ENCODE measurements at places on chromosomes 16 and 17.

GRCh38 chr16:35731341-35732040 lies 2272.1 kb downstream of the TP53TG3F start:
- DNase-seq: peak; percentile 17

DNA sequence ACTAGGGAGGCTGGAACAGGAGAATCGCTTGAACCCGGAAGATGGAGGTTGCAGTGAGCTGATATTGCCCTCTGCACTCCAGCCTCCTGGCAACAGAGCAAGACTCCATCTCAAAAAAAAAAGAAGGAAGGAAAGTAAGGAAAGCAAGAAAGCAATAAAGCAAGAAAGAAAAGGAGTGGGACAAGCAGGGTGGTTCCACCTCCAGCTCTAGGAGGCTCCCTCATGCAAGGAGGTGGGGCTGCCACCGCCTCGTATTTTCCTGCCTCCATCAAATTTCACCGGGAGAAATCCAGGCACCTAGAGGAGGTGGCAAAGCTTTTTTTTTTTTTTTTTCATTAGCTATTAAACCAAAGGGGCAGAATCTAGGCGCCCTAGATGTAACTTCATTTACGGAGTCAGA lies 1.0 kb downstream of the CYB561 start:
- no peak for DNase-seq

DNA sequence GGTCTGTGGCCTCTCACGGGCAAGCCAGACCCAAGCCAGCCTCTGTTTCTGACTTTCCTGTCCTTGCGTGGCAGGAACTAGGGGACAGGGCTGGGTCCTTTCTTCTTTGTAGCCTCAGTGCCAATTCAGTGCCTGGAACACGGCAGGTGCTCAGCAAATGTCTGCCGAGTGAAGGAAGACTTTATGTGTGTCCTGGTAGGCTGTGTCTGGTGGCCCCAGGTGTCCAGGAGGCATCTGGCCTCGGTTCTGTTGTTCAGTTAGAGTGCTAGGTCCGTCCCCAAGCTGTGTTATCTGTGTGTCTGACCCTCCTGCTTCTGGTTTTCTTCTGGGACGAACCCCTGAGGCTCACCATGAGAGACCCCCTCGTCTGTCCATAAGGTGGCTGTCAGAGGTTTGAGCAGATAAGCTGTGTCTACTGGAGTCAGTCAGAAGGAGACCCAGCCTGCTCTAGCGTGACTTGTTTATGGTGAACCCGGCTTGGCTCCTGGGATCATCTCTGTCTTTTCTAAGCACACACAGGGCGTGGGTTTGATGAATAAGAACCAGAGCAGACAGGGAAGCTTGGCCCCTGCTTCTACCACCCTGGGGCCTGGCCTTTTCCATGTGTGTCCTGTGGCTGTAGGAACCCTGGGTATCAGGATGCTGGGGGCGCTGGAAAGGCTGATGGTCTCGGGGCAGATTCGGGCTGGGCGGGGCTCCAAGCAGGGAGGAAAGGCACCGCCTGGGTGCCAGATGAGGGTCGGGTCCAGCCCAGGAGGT lies 39.3 kb downstream of the ENGASE start:
- DNase-seq: no peak

- no peak for DNase-seq
Observed at GRCh38 chr17:14871921-14872320, 393.2 kb downstream of the PMP22 start.

DNA sequence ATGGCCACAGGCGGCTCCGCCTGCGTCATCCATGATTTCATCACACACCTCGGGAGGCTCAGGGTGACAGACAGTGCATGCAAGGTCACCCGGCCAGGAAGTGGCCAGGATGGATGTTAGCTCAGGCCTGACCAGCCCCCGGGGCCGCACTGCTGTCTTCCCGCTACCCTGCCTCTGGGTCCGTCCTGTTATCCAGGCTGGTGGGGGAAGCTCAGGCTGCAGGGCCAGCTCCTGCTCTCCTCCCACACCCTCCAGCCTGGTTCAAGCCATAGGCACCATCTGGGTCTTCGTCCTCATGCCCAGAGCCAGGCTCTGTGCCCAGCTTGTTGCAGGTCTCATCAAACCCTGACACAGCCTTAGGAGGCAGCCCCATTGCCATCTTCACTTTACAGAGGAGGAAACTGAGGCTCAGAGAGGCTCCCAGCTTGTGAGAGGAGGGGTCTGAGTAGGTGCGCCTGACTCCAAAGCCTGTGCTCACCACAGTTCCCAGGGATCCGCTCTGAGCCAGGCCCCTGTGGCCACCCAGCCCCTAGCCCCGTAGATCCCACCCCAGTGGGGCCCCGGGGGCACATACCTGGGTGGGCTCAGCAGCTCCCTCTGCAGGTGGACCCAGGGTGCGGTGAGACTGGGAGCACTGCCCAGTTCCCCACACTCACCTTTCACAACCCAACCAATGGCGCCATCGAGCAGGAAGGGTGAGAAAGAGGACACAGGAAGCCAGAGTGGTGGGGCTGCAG lies 412 bp upstream of the ADGRG3 start:
- no peak for DNase-seq

- no peak for DNase-seq
Observed at GRCh38 chr17:28057731-28058246, 15.3 kb downstream of the NLK start.

DNA sequence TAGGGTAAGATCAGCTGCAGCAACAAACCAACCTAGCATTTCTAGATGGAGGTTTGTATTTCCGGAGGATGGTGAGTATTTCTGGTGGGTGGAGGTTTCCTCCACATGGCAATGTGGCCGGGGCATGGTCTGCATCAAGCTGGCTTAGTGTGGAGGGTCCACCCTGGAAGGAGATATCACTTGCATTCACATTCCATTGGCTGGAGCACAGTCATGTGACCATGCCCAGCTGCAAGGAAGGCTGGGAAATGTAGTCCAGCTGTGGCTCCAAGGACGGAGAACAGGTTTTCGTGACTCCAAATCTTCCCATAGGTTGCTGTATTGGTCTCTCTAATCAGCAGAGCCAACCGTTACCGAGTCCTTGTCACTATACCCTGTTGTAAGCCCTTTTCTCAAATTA lies 68.7 kb downstream of the RAI1 start:
- no peak for DNase-seq

DNA sequence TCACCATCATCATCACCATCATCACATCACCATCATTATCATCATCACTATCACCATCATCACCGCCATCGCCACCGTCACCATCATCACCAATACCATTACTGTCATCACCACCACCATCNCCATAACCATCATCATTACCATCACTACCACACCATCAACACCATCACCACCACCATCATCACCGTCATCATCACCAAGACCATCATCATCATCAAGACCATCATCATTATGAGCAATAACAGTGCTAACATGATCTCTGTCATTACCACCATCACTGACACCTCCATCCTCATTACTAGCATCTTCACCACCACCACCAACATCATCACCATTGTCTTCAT lies 16.1 kb upstream of the ZNF469 start:
- DNase-seq: no peak

DNA sequence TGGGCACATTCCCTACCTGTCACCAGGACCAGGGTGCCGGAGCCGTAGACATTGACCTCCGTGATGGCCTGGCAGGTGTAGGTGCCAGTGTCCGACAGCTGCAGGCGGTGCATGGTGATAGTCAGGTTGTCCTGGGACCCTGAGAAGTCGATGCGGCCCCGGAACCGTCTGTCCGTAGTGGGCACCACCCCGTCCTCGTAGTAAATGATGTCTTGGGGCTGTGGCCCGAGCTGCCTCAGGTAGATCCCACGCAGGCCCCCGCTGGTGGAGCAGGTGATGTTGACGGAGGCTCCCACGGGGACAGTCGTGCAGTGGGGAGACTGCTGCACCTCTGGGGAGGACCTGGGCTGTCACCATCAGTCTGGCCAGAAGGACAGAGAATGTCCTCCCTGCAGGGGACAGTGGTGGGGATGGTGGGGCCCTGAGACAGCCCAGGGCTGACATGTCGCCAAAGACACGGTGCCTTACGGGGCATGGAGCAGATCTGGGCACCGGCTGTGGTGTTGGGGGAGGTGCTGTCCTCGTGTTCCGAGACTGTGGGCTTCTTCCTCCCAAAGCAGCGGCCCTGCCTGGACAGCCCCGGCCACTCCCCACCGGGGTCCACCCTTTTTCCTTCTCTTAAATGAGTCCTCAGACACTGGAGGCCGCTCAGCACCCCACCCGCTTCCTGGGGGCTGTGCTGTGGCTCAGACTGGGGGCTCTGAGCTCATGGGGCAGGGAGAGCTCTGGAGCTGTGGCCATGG lies 586 bp downstream of the CD7 start:
- no peak for DNase-seq

GRCh38 chr16:24753000-24753399 lies 23.5 kb downstream of the TNRC6A start:
- no peak for DNase-seq

- no peak for DNase-seq
Observed at GRCh38 chr16:56514845-56515244, 5.0 kb downstream of the BBS2 start.

- DNase-seq: no peak
Observed at GRCh38 chr17:80129006-80129565, 17.8 kb downstream of the EIF4A3 start.

DNA sequence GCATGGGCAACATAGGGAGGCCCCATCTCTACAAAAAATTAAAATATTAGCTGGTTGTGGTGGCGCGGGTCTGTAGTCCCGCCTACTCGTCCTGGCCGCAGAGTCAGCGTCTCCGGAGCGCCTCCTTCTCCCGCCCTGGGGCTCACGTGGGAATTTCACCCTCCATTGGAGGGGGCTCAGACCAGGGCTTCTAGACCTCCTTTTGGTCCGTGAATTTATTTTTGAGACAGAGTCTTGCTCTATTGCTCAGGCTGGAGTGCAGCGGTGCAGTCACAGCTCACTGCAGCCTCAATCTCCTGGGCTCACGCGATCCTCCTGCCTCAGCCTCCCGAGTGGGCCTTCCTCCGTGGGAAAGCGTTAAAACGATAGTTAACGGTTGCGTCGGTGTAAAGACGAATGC lies 394 bp upstream of the NME4 start:
- DNase-seq: no peak

DNA sequence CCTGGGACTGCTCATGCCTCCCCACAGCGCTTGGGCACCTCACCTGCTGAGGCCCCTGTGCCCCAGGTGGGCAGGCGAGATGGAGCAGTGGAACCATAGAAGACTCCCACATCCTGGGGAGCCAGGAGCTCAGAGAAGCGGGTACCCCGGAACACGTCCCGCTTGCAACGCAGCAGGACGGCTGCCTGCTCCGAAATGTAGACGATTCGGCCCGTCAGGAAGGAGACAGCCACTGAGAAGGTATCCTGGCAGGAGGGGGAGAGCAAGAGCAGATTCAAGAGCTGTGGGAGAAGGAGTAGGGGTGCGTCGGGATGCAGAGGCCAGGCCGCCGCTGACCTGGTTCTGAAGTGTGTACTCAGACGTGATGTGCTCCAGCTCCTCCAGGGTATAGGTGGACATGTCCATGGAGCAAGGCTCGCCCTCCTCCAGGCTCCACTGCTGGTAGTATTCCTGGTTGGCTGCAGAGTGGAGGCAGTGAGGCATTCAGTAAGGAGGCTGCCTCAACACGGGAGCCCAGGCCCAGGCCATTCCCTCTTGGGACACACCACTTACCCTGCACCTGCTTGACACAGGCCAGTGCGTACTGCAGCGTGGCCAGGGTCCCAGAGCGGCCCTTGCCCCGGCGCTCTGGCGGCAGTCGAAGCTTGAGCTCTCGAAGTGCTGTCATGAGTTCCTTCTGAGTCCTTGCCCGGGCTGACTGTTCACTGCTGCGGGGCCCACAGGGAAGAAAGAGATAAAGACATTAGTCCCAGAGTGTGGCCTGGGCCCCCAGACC lies 2.6 kb downstream of the PER1 start:
- no peak for DNase-seq

- DNase-seq: no peak
Observed at GRCh38 chr17:14057591-14057990, 11.7 kb upstream of the COX10 start.

DNA sequence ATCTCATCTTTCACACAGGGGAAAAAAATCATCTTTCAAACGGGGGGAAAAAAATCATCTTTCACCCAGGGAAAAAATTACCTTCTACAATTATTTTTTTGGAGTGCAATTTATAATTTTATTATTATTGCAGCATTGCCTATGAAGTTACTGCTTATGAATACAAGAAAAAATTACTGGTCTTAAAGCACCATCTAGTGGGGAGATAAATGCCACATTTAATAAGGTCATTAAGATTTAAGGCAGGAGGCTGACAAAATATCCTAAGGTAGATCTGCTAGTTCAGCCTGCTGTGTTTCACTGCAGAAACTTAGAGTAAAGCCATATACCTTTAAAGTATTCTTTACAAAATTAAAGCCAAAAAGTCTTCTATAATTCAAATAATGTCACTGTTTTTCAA lies 13.7 kb downstream of the SHCBP1 start:
- DNase-seq: peak; percentile 39

- no peak for DNase-seq
Observed at GRCh38 chr16:56977823-56978430, 11.4 kb upstream of the NLRC5 start.

DNA sequence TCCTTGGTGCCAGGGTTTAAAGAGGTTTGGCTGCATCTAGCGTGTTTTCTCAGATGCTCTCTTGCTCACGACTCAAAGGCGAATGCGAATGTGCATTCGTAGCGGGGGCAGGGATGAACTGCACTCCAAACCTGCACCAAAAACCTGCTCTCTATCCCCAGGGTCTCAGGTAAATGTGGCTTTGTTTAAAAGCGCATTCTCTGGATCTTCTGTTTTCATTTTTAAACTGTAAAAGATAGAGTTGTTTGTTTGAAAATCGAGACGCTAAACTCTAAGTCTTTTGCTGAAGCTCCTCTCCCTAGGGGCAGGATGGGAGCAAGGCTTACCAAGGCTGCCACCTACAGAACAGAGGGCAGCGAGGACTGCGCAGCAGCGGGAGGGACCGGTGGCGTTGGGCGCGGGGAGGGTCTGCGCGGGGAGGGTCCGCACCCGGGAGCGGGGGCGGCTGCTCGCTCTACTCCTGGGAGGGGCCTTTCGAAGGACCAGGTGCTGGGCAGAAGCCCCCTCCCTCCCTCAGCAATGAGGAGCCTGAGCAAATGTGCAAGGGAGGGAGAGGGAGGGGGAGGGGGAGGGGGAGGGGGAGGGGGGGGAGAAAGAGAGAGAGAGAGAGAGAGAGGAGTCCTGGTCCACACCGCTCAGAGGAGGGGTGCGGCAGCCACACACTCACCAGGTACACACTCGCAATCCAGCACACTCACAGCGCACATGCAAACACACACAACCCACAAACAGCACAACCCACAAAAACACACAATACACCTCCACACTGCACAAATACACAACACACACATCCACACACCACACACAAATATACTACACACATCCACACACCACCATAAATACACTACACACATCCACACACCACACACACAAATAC lies 142.8 kb downstream of the GRIN2A start:
- DNase-seq: no peak

DNA sequence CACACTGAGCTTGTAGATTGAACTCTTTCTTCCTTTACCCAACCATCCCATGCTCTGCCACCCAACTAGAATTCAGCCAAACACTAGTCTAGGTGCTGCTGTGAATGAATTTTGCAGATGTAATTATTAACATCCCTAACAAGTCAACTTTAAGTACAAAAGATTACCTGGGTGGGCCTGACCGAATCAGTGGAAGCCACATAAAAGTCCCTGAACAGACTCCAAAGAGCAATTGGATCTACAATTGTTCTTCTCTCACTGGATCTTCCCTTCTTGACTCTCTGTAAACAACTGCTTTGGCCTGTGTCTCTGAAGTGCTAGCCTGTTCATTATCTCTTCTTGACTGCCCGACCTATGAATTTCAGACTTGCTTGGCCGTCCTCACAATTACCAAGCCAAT lies 67.9 kb downstream of the PMP22 start:
- no peak for DNase-seq
